K562 (cell line): ENCODE measurements at places on chromosomes 1 and 21. TPM values are rescaled to one million over a fixed set of nuclear protein-coding genes. Genes with fewer than 3 reads are reported as not detected.

The GLRX2 gene
- 62.2 and 62.4 TPM in 2 replicates for polyA plus RNA-seq

DNA sequence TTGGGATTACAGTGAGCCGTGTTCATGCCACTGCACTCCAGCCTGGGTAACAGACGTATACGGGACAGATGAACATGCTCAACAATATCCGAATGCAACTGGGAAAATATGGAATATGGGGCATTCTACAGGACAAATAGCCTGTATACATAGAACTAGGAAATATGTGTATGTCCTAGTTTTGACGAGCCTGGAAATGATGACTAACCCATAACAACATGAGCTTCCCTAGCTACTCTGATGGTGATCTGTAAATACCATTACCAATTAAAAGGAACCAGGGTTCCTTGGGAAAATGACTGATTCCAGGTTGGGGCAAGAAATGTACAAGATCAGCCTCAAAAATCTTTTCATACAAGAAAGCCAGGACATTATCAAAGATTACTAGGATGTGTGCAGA lies 42.8 kb upstream of the ARTN start:
- no peak for DNase-seq

- DNase-seq: no peak
Observed at GRCh38 chr1:30307182-30307581, 416.2 kb downstream of the MATN1 start.

The CIART gene
- 0.19 and 1.1 TPM in 2 replicates for polyA plus RNA-seq

DNA sequence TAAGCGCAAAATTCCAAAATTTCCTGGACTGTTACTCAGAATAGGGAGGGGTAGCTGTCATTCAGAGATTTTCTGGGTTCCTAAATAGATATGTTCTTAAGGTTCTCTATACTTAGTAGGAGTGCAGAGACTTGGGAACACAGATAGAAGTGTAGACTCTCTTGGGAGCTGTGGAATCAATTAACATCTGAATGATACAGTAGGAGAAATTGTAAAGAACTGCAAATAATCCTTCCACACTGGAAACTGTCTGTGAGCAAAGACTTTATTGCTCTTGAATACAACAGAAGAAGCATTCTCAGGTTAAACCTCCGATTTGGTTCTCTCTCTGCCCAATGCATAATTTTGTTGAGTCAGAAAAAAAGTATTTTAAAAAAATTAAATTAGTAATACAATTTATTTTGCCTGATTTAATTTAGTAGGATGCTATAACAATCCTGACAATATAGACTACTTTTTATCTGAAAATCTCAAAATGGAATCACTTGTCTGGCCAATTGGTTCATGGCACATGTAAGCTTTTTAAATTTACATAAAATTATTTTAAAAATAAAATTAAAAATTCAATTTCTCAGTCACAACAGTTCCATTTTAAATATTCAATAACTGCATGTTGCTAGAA lies 1754.3 kb downstream of the PLA2G4A start:
- no peak for DNase-seq

GRCh38 chr1:246274186-246274585 lies 232.9 kb downstream of the SMYD3 start:
- no peak for DNase-seq
